ENCODE measurements at places on chromosomes 13 and 19. TPM values are rescaled to one million over a fixed set of nuclear protein-coding genes. Genes with fewer than 3 reads are reported as not detected.
A peak's percentile ranks its signal among the peaks of the same experiment; 100 is the strongest.

GRCh38 chr13:53112522-53112921 lies 83.9 kb downstream of the OLFM4 start:
- DNase-seq: no peak

DNA sequence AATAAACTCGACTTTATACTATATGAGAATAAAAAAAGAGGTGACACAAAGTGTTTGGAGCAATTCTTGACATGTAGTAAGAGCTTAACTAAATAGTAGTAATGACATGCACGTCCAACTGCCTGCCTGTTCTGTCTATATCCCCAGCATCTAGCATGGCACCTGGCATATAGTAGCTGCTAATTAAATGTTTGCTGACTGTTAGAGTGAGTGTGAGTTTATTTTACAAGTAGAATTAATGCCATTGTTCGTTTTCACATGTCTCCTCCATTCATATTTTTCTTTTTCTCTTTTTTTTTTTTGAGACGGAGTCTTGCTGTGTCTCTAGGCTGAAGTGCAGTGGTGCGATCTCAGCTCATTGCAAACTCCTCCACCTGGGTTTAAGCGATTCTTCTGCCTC lies 38.4 kb upstream of the RNF113B start:
- DNase-seq: no peak

GRCh38 chr19:55546822-55547614 lies 1.7 kb upstream of the SBK3 start:
- no peak for DNase-seq

DNA sequence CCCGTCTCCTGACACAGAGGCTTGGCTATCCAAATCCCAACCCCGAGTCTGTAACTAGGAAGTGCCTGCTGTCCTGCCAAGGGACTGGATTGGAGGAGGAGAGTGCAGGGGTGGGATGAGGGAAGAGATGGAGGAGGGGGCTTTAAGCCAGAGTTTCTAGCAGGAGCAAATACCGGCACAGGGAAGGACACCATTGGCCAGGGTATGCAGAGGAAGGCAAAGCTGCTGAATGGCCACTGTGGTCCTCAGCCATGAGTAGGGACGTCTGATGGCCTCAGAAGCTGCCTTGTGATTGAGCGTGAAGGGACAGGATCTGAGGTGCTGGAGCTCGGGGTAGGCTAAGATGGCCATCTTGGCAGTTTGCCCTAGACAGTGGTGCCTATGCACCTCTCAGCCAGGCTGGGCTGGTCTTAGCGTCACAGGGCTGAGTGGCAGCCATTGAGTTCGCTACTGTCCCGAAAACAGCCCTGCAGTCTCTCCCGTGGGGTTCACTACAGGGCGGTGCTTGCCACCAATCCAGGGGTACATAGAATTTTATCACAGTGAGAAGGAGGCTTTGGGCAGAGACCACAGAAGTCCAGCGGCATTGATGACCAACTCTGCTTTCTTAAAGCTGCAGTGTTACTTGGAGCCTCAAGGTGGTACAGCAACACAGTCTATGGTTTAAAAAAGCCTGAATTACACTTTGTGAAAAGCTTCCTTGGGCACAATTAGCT lies 61.8 kb downstream of the AKAP11 start:
- no peak for DNase-seq

Gene PTPRH
- polyA plus RNA-seq: 0.16 TPM

- DNase-seq: no peak
These were observed 241.6 kb upstream of the SGCG start for GRCh38 chr13:22939157-22939556.

GRCh38 chr19:45492627-45493470 lies 4.0 kb downstream of the RTN2 start:
- DNase-seq: no peak

DNA sequence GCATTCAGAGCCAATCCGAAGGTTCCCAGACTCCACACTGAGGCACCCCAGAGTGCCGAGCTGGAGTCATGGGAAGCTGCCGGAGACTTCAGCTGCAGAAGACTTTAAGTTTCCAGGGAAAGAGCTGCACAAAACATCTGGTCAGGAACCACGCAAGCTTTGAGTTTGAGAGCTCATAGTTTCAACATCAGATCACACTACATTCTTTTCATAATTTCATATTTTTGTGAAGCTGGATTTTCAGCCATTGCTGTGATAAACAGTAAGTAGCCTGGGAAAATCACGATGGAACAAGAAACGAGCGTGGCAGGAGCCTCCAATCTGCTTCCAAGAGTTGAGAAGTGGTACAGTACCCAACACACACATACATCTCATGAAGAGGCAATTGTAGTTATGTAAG lies 25.5 kb upstream of the ATP12A start:
- no peak for DNase-seq

DNA sequence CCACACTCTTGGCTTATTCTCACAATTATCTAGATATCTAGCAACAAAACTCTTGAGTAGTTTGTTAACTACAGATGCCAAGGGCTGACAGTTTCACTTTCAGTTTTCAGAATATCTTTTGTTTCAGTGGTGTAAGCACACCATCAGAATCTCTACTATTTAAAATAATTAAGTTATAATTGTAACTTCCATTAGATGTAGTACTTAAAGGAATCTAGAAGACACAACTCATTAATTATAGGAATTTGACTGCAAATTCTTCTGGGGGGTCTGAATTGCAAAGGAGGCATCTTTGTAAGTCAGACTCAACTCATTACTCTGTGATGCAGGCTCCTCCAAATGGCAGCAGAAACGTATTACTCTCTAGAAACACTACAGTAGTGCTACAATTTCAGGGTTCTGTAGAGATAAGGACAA lies 44.9 kb upstream of the USPL1 start:
- DNase-seq: peak; percentile 37

Gene MAST1
- polyA plus RNA-seq: 1.0 TPM

Gene C2CD4C
- 2.5 TPM for polyA plus RNA-seq

Gene BCAM
- polyA plus RNA-seq: 689 TPM

Gene ZNF649
- polyA plus RNA-seq: 27.5 TPM

- DNase-seq: peak; percentile 13
These were observed 942.4 kb upstream of the PCDH20 start for GRCh38 chr13:62357887-62358645.

Gene MBD3L3
- not detected for polyA plus RNA-seq

- DNase-seq: no peak
These were observed 96.4 kb downstream of the MBNL2 start for GRCh38 chr13:97318532-97318931.

DNA sequence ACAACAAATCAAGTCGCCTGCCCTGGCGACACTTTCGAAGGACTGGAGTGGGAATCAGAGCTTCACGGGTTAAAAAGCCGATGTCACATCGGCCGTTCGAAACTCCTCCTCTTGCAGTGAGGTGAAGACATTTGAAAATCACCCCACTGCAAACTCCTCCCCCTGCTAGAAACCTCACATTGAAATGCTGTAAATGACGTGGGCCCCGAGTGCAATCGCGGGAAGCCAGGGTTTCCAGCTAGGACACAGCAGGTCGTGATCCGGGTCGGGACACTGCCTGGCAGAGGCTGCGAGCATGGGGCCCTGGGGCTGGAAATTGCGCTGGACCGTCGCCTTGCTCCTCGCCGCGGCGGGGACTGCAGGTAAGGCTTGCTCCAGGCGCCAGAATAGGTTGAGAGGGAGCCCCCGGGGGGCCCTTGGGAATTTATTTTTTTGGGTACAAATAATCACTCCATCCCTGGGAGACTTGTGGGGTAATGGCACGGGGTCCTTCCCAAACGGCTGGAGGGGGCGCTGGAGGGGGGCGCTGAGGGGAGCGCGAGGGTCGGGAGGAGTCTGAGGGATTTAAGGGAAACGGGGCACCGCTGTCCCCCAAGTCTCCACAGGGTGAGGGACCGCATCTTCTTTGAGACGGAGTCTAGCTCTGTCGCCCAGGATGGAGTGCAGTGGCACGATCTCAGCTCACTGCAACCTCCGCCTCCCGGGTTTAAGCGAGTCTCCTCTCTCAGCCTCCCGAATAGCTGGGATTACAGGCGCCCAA lies at the start of gene LDLR:
Gene LDLR, plus strand, starts transcription at position 210 of the 760 bp plus-strand sequence. Its CDS starts 86 bp downstream, at position 296.
- DNase-seq: peak; percentile 81

Gene ZNF77
- polyA plus RNA-seq: 8.2 TPM

DNA sequence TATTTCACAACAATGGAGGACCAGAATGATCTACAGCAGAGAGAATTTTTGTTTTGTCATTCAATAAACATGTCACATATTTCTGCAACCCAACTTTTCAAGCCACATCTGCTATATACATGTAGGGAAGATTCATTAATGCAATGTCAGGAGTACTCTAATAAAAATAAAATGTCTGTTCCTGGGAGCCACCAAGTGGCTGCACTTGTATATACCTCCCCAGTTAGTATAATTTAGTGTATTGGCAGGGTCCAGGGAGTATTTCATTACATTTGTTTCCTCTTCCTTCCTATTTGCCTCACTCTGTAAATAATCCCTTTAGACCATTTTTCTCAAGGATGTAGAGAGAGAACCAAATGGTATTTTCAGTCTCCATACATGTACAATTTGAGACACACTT lies 1169.0 kb downstream of the DIAPH3 start:
- DNase-seq: no peak

DNA sequence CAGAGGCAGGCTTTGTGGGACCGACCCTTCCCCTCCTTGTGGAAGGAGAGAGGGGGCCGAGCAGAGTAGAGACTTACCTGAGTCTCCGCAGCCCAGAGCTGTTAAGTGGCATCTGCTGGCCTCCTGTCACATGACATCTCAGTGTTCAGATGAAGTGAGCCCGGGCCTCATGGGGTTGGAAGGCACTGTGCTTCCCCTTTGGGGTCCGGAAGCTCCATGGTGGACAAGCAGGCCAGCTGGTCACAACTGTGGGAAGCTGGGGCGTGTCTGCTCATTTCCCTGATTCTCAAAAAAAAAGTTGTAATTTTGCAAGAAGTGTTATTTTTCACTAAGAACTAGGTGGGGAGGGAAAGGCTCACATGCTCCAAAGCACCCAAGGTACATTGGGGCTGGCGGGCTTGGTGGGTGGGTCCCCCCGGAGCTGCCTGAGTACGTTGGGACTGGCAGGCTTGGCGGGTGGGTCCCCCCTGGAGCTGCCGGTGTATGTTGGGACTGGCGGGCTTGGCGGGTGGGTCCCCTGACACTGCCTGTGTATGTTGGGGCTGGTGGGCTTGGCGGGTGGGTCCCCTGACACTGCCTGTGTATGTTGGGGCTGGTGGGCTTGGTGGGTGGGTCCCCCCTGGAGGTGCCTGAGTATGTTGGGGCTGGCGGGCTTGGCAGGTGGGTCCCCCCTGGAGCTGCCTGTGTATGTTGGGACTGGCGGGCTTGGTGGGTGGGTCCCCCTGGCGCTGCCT lies 18.2 kb upstream of the DCUN1D2 start:
- DNase-seq: no peak

Gene FKRP
- polyA plus RNA-seq: 19.7 TPM

GRCh38 chr19:58563034-58563573 lies 4.7 kb upstream of the UBE2M start:
- no peak for DNase-seq

DNA sequence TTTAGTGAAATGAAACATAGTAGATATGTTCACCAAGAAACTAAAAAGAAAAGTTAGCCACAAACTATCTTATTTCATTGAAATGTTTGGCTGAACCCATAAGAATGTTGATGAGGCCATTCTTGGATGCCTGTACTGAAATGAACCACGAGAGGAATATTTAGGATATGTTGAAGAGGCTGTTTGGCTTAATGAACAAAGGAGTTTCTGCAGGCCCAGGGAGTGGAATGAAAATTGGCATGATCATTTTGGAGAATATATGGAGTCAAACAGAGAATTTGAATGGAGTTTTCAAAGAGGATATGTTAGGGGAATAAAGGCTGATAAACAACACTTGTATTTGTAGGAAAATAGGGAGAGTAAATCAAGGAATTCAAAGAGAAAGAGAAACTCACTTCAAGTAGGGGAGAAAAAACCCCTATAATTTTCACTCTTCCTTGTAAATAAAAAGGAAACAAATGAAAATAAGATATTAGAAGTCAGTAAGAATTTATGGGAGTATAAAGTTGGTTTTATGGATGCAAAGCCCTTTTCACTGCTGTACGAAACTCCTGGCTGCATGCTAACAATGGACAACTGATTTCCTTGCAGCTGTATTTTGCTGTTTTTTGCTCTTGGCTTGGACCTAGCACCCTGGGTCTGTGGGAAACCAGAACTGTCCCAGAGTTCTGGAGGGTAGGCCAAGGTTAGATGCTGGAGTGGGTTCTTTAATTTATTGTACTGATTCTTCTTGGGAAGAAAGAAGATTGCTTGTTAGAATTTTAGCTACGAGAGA lies 36.5 kb downstream of the KL start:
- DNase-seq: no peak

DNA sequence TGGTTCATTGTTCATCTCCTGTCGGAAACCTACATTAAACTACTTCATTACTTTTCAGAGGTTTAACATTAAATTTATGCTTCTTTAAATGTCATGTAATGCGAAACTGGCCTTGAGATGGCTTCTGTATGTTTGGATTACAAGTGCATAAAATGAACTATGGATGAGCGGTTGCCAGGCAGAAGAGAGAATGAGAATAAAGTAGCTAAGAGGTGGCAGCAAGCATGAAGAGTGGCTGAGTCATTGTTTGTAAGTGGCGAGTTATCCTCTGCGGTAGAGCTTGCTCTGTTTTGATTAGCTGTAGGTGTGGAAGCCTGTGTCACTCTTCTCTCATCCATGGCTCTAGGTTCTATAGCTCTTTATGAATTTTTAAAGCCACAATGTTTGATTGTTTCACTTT lies 1139.6 kb upstream of the PCDH9 start:
- no peak for DNase-seq

DNA sequence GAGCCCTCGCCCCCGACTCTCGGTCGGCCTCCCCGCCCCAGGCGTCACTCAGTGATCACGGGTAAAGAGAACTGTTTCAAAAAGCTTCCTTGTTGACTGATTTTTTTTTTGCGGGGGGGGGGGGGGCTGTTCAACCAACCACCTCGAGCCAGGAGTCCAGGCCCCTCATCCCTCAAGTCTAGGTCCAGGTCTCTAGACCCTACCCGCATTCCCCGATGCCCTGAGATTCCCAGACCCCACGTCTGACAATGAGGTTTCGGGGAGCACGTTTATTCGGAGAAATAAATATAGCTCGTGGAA lies 4.3 kb downstream of the HRC start:
- DNase-seq: no peak

Gene TEKTIP1
- 10.7 TPM for polyA plus RNA-seq

DNA sequence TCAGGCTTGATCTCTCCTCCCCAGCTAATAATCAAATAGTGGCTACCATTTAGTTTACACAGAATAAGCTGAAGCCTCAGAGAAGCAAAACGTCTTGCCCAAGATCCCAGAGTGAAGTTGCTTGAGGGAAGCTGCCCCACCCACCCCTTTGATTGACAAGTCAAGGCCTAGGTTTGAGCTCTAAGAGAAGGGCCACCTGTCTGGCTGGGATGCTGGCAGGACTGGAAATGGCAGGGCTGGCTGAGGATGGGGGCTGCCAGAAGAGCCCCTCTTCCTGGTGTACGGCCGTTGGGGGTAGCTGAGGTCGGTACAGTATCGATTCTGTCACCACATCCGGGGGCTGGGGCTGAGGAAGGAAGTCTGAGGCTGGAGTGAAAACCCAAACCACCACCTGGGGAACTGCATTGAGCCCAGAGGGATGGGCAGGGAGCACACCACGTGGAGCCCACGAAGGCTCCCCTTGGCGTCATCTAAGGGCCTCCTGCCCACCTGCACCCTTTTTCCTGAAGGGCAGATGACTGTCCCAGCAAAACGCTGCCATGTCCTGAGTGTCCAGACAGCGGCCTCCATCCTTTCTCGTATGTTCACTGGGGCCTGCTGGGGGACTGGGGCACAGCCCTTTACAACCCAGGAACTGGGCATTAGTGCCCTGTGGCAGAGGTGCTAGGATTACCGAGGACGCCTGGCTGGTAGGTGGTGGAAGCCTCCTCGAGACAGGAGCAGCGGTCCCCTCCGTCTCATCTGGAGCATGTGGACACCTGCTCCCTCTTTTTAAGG lies 1.4 kb upstream of the PRKD2 start:
- no peak for DNase-seq
